ENCODE measurements at places on chromosomes 13 and 19. TPM values are rescaled to one million over a fixed set of nuclear protein-coding genes. Genes with fewer than 3 reads are reported as not detected.

EPSTI1 gene
- 8.3 TPM for total RNA-seq

DACT3 gene
- total RNA-seq = 0.13 TPM

RAB3A gene
- 0.33 TPM for total RNA-seq

MRPL57 gene
- 17.3 TPM for total RNA-seq

VSIG10L gene
- 0.94 TPM for total RNA-seq

ZNF571 gene
- 6.5 TPM for total RNA-seq

CCDC70 gene
- total RNA-seq = not detected

ZNF8 gene
- 6.0 TPM for total RNA-seq

AMER2 gene
- total RNA-seq = not detected

LIM2 gene
- not detected for total RNA-seq

ZNF296 gene
- total RNA-seq = not detected

THSD8 gene
- not detected for total RNA-seq

DACH1 gene
- total RNA-seq = under 0.01 TPM

PRKCG gene
- not detected for total RNA-seq

PNMA8A gene
- 39.3 TPM for total RNA-seq

CYP2A6 gene
- not detected for total RNA-seq

OR10H1 gene
- total RNA-seq = not detected

All from mammary epithelial cell (primary cell).